ENCODE measurements at places on chromosomes 16 and 17.

- no peak for DNase-seq
Observed at GRCh38 chr17:62966426-62967204, 580 bp downstream of the TANC2 start.

- DNase-seq: no peak
Observed at GRCh38 chr17:69012895-69013805, 47.6 kb downstream of the ABCA9 start.

DNA sequence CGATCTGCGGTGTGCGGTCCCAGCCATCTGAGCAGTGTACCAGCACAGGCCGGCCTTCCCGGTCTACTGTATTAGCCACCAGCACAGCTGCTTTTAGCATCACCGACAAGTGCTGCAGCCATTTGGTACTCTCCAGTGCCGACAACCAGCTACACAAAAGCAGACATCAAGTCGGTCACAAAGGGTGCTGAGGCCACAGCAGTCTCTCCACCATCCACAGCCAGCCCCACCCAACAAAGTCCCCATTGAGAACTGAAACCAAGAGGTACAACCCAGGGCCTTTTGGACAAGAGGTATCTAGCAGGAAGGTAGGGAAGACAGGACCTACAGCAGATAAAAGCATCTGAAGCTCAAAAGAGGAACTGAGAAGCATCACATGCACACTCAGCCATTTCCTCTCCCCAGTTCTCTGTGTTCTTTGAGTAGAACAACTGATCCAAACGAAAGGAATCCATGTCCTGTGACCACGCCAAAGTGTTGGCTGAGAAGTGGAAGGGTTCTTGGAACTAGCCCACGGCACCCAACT lies 9.5 kb downstream of the MTMR4 start:
- DNase-seq: no peak

DNA sequence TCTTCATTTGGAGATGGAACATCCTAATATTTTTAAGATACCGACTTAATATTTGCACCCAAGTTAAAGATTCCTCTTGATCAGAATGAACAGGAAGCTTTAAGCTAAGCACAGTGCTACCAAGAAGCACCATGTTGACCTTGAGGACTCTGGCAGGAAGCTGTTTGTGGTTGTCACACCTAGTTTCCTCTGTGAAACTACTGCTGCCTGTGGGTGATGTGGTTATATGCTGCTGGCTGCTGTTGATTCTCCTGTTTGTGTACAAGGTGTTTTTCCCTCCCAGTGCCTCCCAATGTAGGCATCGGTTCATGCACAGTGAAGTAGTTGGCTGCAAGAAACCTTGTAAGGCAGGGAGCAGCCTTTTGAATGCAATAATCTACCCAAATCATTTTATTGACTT lies 23.4 kb downstream of the RBL2 start:
- no peak for DNase-seq

- no peak for DNase-seq
Observed at GRCh38 chr17:34566201-34566600, 13.2 kb upstream of the TMEM132E start.

DNA sequence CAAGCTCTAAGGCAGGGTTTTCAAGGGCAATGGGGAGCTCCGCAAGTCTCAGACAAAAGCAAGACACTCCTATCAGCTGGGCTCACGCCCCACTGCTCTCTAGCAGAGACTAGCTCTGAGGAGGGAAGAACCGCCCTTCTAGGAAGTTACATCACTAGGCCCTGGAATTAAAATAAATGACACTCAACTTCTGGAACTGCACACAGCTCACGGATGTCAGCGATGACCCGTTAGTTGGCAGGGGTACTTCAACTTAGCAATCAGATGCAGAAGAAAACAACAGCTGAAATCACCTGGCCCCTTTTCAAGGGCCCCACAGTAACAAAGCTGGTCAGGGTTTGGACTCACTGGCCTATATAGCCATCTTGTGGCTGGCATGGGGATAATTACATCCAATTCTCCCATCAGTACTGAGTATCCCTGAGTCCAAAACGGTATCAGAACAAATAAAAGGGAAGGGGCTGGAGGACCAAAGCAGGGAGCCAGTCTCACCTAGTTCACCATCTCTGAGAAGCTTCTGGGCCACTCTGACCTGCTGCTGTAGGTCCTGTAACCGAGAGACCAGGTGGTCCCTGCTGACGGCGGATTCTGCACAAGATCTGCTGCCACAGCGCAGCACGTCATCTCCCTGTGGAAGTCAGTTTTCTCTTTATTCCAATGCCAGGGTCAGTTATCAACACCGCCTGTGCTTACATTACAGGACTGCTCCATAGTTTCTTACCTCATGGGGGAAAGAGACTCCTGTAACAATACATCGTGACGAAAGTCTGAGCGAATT lies 22.2 kb downstream of the SERPINF1 start:
- DNase-seq: no peak

- DNase-seq: no peak
Observed at GRCh38 chr17:81667754-81668153, 1.2 kb downstream of the CCDC137 start.

DNA sequence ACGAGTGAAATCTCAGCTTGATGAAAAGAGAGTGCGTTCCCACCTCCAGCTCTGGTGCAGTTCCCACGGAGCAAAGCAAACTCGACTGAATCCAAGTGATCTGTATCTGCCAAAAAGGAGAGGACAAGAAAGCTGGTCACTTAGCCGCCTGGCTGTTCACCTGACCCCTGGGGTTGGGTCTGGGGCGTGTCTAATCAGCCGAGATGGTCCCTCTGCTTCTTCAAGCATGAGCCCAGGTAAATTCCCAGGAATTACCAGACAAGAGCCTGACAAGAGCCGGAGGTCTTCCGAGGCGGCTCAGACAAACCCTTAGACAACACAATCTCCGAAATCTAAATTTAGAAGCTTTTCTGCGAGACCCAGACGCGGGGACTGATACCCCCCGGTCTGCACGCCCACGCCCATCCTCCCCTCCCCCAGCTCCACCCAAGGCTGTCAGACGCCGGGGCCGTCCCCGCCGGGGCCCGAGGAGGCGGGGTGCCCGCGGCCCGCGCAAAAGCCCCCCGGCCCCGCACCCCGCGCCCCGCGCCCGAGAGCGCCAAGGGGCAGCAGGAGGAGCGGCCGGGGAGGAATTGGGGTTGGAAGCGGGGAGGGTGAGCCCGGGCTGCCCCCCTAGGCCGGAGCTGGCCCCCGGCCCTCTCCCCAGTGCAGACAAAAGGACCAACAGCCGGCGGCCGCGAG lies 674 bp downstream of the ZNF821 start:
- DNase-seq: peak; percentile 52

DNA sequence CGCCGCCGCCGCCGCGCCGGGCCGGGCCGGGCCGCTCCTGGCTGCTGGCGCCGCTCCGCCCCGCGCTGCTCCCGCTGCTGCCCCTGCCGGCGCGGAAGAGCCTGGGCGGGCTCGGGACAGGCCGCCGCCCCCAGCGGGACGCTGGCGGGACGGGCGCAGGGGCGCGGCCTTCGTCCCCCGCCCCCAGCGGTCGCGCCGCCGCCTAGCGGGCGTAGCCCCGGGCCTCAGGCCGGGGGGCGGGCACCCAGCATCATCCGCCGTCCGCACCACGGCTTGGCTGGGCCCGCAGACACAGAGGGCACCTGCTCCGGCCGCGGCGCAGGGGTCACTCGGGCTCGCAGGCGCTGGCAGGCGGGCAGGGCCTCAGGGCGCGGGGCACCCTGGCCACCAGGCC lies at the start of gene AMFR:
AMFR (minus strand) TSS at position 107 of the 394 bp plus-strand sequence. CDS start 218 bp downstream, outside the sequence.
- DNase-seq: peak; percentile 66

DNA sequence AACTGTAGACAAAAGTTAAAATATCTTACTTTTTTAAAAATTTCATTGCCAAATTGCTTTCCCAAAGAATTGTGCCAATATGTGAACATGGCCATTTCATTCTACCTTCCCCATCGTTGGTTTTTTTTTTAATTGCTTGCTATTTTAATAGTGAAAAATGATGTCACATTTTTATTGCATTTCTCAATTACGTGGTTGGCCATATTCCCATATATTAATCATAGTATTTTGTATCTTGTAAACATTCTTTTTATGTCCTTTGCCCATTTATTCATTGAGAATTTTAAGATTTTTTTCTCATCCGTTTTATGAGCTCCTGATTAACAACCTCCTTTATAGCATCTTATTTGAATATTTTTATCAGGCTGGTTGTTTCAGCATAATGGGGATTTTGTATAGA lies 7.2 kb downstream of the OMG start:
- DNase-seq: no peak

GRCh38 chr17:60089096-60089806 lies 10.5 kb upstream of the HEATR6 start:
- no peak for DNase-seq

DNA sequence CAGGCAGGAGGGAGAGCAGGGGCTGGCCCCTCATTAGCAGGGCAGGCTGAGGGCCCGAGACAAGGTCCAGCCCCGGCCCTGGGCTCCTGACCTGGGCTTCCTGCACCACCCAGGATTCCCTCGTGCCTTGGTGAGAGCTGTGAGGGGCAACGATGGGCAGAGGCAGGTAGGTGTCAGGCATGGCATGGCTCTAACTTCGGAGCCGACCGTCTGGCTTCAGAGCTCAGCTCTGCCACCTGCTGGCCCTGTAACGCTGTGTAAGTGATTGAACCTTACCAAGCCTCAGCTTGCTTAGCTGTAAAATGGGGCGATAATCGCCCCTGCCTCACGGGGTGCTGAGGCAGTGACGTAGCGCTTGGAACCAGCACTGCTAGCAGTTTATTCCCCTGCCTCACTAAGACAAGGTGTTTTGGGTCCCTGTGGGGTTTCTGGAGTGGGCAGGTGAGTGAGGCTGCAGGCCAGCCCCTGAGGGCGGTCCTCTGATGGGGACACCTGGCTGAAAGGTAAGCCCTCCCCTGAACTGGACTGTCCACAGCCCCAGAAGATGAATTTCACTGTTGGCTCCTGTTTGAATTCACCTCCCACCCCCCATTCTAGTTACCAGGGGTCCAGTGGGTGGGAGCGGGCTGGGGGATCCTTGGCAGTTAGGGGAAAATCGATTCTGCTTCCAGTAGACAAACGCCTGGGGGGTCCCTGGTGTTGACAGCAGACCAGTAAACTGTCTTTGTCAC lies 184.8 kb upstream of the GSE1 start:
- DNase-seq: peak; percentile 9

DNA sequence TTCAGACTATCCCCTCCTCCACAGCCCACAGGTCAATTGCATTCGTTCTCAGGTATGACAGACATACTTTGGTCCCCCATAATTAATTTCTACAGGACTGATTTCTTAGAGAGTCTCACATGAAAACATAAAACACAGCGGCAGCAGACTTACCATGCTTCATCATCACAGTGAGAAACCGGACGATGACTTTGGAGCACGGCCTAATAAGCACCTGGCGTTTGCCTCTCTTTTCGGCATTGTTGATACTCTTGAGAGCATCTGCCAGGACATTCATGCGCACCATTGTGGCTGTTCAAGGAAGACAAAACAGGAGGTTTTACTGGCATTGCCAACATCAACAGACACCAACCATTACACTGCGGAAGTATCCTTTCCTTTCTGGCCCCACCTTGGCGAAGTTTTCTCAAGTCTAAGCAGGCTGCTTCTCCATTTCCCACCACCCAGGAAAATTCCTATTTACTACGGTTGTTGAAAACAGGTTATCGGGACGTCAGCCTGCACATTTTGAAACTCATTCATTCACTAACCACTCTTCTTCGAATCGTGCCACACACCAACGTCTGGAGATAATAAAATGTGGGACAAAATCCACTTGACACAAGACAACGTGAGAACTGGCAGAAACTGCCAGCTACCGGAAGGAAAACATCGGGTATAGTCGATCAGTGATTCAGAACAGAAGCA lies 1.2 kb downstream of the RPS15A start:
- DNase-seq: no peak

GRCh38 chr17:72705905-72706395 lies 386.5 kb downstream of the SLC39A11 start:
- DNase-seq: no peak

DNA sequence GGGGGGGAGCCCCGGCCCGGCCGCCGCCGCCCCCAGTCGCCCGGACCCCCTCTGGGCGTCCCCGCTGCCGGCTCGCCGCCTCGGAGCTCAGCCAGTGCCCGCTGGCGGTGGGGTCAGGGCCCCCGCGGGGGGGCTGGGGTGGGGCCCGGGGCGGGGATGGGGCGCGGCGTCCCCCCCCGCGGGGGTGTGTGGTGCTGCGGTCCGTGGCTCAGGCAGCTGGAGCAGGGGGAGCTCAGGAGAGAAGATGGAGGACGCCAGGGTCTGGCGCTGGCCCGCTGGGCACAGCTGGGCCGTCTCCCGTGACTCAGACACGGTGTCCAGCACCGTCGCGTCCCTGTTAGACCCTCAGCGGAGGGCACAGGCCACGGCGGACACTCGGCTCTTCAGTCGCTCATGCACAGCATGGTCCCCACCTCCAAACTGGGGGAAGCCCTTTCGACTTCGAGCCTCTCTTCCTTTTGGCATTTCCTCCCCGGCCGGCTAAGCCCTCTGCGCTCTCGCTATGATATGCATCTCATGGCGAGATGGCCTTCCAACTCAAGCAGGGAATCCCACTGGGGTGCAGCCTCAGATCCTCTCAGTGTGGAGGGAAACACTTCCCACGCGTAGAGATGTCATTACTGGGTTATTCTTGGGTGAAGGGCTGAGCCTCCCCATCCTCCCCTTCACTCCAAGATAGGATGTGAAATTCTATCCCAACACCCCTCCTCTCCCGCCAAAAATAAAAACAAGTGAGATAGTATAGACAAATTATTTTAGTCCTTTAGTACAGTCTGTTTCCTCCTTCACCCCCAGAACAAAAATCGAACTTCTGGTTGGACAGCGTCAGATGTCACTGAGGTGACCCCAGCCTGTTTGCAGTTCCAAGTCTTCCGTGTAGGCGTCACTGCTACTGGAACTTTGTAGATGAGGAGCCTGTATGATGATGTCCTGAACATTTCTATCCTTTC lies 522 bp upstream of the VEZF1 start:
- no peak for DNase-seq

GRCh38 chr17:81438007-81438659 lies 42.9 kb downstream of the BAHCC1 start:
- no peak for DNase-seq

- DNase-seq: no peak
Observed at GRCh38 chr17:17141860-17142552, 64.1 kb downstream of the PLD6 start.

- DNase-seq: no peak
Observed at GRCh38 chr17:74104921-74105320, 98.6 kb upstream of the RPL38 start.

DNA sequence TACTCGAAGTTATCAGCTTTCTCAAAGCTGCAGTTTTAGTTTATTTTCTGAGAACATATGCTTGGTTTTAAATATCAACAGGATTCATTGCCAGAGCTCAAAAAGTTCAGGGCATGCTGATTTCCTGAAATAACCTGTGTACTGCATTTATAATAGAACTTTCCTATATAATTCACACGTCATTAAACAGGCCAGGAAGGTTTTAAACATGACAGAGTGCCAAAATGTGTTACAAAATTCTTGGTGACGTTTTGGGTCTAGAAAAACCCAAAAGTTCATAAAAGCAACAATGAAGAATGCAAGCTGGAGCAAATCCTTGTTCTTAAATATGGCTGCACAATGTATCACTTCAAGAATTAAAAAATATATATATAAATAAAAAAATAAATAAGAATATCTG lies 1139.1 kb downstream of the CDH11 start:
- no peak for DNase-seq

- no peak for DNase-seq
Observed at GRCh38 chr17:78437508-78438169, 59.2 kb downstream of the PGS1 start.

All from progenitor cell of endocrine pancreas (in vitro differentiated cells).